ENCODE measurements at places on chromosomes 5 and 9. TPM values are rescaled to one million over a fixed set of nuclear protein-coding genes. Genes with fewer than 3 reads are reported as not detected.

GRCh38 chr9:93246111-93246510 is 62.2 kb downstream of the WNK2 start:
- H3K27ac ChIP-seq = no peak overlapping the region
- no peaks in the 10 kb centered on the region for H3K36me3 ChIP-seq
- no peak for DNase-seq
- H3K4me1 ChIP-seq = peaks cover 29% of the 10 kb centered on the region
- H3K4me3 ChIP-seq = no peak overlapping the region

Gene NRARP
- 2.4 TPM for total RNA-seq

DNA sequence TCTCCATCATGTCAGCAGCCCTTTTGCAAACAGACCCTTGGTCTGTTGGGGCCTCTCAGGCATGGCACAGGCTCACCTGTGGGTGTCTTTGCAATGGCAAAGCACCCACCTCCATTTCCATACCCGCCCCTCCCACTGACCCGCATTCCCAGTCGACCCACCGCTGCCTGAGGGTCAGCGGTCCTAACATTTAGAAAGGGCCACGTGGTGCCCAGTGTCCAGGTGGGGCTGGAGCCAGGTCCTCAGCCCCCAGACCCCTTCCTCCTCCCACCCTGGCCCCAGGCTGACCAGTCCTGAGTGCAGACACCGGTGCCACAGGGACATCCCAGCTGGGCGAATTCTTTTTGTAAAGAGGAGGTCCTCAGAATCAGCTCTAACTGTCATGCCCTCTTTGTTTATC is 43.3 kb upstream of the CEP72 start:
- no peak overlapping the region for H3K4me3 ChIP-seq
- DNase-seq = no peak
- H3K27me3 ChIP-seq = peaks cover 20% of the 10 kb centered on the region
- no peak overlapping the region for H3K27ac ChIP-seq

Gene FGF1
- total RNA-seq = 1.9 TPM

GRCh38 chr5:73823508-73823925 is 197.5 kb downstream of the ARHGEF28 start:
- no peak for DNase-seq
- H3K27me3 ChIP-seq = no peaks in the 10 kb centered on the region
- H3K36me3 ChIP-seq = no peaks in the 10 kb centered on the region
- H3K27ac ChIP-seq = no peak overlapping the region
- H3K4me1 ChIP-seq = no peaks in the 10 kb centered on the region

GRCh38 chr5:9655641-9656040 is 25.5 kb upstream of the TAS2R1 start:
- H3K4me1 ChIP-seq = no peaks in the 10 kb centered on the region
- DNase-seq = no peak

Gene THG1L
- total RNA-seq = 9.7 TPM

- no peaks in the 10 kb centered on the region for H3K36me3 ChIP-seq
- H3K27ac ChIP-seq = no peak overlapping the region
- no peaks in the 10 kb centered on the region for H3K27me3 ChIP-seq
- DNase-seq = no peak
- H3K4me1 ChIP-seq = peaks cover 16% of the 10 kb centered on the region
Measured at GRCh38 chr9:114216081-114216480, 60.7 kb downstream of the COL27A1 start.

DNA sequence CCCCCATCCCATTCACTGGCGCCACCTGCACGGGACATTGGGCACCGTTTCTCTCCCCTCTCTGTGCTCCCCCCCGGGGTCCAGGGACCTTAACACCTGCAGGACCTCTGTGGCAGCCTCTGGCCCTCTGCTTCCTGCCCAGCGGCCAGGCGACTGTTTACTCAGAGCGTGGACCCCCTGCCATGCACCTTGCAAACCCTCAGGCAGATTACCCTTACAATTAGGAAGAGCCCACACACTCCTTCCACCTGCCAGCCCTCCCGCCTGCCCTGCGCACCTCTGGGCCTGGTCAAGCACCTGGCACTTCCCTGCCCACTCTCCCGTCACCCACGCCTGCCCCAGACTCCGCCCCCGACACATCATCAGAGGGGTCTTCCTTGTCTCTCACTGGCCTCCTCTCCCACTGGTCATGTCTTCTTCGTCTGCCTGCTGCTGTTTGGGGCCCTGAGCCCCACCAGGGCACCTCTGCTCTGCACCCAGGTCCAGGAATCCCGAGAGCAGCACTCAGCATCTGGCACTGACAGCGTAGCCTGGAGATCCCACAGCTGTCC is 281.3 kb upstream of the IRX4 start:
- no peak for DNase-seq
- no peaks in the 10 kb centered on the region for H3K36me3 ChIP-seq
- H3K4me3 ChIP-seq = no peak overlapping the region
- H3K27ac ChIP-seq = no peak overlapping the region
- H3K27me3 ChIP-seq = peaks cover 5% of the 10 kb centered on the region

GRCh38 chr5:157267025-157267424 is 1.1 kb downstream of the CYFIP2 start:
- H3K4me3 ChIP-seq = peak overlapping the region; percentile 67
- DNase-seq = no peak
- H3K27ac ChIP-seq = no peak overlapping the region
- peaks cover 8% of the 10 kb centered on the region for H3K4me1 ChIP-seq
- no peaks in the 10 kb centered on the region for H3K36me3 ChIP-seq
- no peaks in the 10 kb centered on the region for H3K27me3 ChIP-seq

DNA sequence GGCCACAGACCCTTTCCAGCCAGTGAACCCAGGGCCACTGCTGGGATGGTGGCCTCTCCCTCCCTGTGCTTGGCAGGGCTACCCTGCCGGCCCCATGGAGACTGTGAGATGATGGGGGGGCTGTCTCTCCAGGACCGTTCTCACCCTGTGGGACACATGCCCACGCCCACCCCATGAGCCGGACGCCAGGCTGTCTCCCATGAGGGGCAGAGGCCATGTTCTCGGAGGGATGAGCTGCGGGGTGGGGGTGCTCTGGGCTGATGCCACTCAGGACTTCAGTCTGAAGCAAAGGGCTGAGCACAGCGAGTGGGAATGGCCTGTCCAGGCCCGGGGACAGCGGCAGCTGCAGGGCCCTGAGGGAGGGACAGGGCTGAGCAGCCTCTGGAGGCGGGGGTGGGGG is 88.9 kb downstream of the KCNT1 start:
- no peaks in the 10 kb centered on the region for H3K4me1 ChIP-seq
- H3K36me3 ChIP-seq = no peaks in the 10 kb centered on the region
- no peak for DNase-seq
- H3K4me3 ChIP-seq = no peak overlapping the region
- H3K27ac ChIP-seq = no peak overlapping the region
- no peaks in the 10 kb centered on the region for H3K27me3 ChIP-seq

- DNase-seq = no peak
- H3K27ac ChIP-seq = peak overlapping the region; percentile 80
- no peaks in the 10 kb centered on the region for H3K36me3 ChIP-seq
Measured at GRCh38 chr9:68500457-68501381, 40.0 kb downstream of the TMEM252 start.

- DNase-seq = no peak
- H3K4me3 ChIP-seq = no peak overlapping the region
- peaks cover 27% of the 10 kb centered on the region for H3K4me1 ChIP-seq
- no peaks in the 10 kb centered on the region for H3K36me3 ChIP-seq
Measured at GRCh38 chr5:151255621-151256286, 2.8 kb downstream of the GM2A start.

- H3K27me3 ChIP-seq = no peaks in the 10 kb centered on the region
- peak overlapping the region; percentile 98 for H3K4me3 ChIP-seq
- peak; percentile 55 for DNase-seq
- peak overlapping the region; percentile 98 for H3K27ac ChIP-seq
Measured at GRCh38 chr5:134647750-134648424, 698 bp upstream of the SEC24A start.

Gene FGD3
- 1.00 TPM for total RNA-seq

DNA sequence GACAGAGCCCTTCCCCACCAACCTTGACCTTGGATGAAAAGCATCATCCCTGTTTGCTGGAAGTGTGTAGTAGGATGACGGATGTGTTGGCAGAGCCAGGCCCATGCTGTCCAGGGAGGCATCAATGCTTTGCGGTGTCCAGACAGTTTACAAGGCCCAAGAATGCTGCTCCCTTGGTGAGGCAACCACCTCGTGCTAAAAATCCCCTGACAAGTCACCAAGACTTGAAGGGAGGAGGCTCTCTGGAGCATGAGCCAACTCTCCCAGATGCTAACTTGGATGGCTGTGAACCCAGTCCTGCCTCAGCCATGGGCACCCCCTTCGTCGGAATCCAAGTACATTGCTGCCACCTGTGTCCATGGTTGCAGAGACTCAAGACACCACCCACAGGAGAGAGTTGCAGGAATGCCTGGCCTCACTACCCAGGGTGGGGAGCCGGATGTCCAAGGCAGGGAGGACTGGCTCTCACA is 9.5 kb upstream of the NKD2 start:
- H3K27me3 ChIP-seq = peaks cover 5% of the 10 kb centered on the region
- H3K4me1 ChIP-seq = no peaks in the 10 kb centered on the region
- DNase-seq = no peak
- no peak overlapping the region for H3K4me3 ChIP-seq
- H3K27ac ChIP-seq = no peak overlapping the region

DNA sequence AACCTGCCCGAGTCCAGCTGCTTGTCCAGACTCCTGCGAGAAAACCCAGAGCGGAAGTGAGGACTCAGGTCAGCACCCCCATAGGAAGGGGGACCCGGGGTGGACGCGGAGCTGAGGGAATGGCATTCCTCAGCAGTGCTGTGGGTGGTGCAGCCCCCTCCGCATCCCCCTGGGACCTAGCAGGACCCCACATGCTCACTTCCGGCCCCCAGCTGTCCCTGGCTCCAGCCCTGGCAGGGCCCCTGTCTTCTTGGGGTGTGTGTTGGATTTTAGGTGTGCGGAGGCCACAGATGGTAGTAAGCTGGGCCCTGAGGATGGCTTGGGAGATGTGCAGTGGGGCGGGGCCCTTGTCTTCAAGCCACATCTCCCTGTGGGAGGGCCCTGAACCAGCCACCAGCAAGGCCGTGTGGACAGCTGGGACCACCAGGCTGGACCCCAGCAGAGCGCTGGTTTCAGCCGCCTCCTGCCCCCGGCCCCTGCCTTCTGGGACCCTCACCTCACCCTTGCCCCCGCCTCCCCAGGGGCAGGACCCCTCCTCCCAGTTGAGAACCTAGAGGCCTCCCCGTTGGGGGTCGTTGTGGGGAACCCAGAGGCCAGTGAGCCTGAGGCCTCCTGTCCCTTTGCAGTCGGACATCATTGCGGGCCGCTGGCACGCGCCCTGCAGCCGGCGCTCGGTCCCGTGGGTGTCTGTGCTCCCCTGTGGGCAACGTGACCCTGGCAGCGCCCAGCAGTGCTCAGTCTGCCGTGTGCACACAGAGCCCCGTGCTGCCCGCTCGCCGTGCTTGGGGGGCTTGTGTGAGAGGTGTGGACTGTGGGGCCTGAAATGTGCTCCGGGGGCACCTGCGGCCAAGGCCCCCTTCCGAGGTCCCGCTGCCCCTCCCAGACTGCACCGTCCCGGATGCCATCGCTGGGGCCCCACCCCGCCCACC is 10.8 kb upstream of the SLC9A3 start:
- no peaks in the 10 kb centered on the region for H3K36me3 ChIP-seq
- no peak for DNase-seq
- no peak overlapping the region for H3K4me3 ChIP-seq
- H3K27me3 ChIP-seq = peaks cover 35% of the 10 kb centered on the region

DNA sequence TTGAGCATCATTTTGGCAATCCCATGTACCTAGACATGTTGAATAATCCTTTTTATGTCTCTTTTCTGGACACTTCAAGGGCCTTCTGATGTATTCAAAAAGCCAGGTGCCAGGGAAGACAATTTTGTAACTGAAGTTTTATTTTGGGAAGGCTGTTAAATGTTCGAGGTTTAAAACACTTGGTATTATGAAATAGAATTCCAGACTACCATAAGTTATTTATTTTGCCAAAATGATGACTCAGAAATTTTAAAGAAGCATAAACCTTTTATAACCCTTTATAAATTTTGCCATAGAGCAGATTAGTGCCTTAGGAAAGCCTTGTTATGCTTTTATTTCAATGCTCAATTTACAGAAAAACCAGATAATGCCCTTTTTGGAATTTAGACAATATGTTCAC is 30.3 kb upstream of the UHRF2 start:
- H3K27me3 ChIP-seq = no peaks in the 10 kb centered on the region
- H3K4me1 ChIP-seq = no peaks in the 10 kb centered on the region
- H3K4me3 ChIP-seq = no peak overlapping the region
- no peak for DNase-seq
- no peaks in the 10 kb centered on the region for H3K36me3 ChIP-seq

GRCh38 chr9:122183501-122183900 is 23.8 kb downstream of the MORN5 start:
- no peak overlapping the region for H3K4me3 ChIP-seq
- peaks cover 15% of the 10 kb centered on the region for H3K27me3 ChIP-seq
- H3K4me1 ChIP-seq = no peaks in the 10 kb centered on the region
- H3K36me3 ChIP-seq = no peaks in the 10 kb centered on the region
- no peak overlapping the region for H3K27ac ChIP-seq

GRCh38 chr9:122188369-122188768 is 28.7 kb downstream of the MORN5 start:
- H3K27ac ChIP-seq = no peak overlapping the region
- no peaks in the 10 kb centered on the region for H3K36me3 ChIP-seq
- no peaks in the 10 kb centered on the region for H3K27me3 ChIP-seq
- DNase-seq = no peak
- H3K4me3 ChIP-seq = no peak overlapping the region

Gene KIF24
- total RNA-seq = 0.13 TPM

Gene DUSP1
- total RNA-seq = 1,004 TPM

DNA sequence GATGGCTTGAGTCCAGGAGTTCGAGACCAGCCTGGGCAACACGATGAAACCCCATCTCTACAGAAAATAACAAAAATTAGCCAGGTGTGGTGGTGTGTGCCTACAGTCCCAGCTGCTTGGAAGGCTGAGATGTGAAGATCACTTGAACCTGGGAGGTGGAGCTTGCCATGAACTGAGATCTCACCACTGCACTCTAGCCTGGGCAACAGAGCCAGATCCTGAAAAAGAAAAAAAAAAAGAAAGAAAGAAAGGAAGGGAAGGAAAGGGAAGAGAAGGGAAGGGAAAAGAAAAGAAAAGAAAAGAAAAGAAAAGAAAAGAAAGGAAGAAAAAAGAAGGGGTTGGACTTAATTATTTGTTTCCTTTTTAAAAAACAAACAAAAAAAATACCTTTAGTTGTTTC is 764.2 kb downstream of the IRX1 start:
- H3K27me3 ChIP-seq = no peaks in the 10 kb centered on the region
- no peak overlapping the region for H3K27ac ChIP-seq
- no peaks in the 10 kb centered on the region for H3K36me3 ChIP-seq
- no peaks in the 10 kb centered on the region for H3K4me1 ChIP-seq
- H3K4me3 ChIP-seq = no peak overlapping the region

Gene PCDHA9
- not detected for total RNA-seq

Measured in gastrocnemius medialis (tissue), 4 donors.